PC-3 (cell line): ENCODE measurements at places on chromosomes 7 and 10. TPM values are rescaled to one million over a fixed set of nuclear protein-coding genes. Genes with fewer than 3 reads are reported as not detected.
A peak's percentile ranks its signal among the peaks of the same experiment; 100 is the strongest.

GBF1 gene
- total RNA-seq, result 25.2 and 31.3 TPM in 2 replicates

EXOC6 gene
- total RNA-seq, result 5.5 and 5.7 TPM in 2 replicates

PLEKHS1 gene
- total RNA-seq, result not detected in 2 replicates

EN2 gene
- 2.3 and 2.4 TPM in 2 replicates for total RNA-seq

CDNF gene
- total RNA-seq, result 1.2 TPM in 1 of 2 replicates, not detected in the other

IFRD1 gene
- total RNA-seq, result 72.6 and 73.4 TPM in 2 replicates

OGDHL gene
- total RNA-seq, result 2.0 and 2.6 TPM in 2 replicates

TUBB8 gene
- not detected in 2 replicates for total RNA-seq

PCLO gene
- 3.5 and 7.5 TPM in 2 replicates for total RNA-seq

DNA sequence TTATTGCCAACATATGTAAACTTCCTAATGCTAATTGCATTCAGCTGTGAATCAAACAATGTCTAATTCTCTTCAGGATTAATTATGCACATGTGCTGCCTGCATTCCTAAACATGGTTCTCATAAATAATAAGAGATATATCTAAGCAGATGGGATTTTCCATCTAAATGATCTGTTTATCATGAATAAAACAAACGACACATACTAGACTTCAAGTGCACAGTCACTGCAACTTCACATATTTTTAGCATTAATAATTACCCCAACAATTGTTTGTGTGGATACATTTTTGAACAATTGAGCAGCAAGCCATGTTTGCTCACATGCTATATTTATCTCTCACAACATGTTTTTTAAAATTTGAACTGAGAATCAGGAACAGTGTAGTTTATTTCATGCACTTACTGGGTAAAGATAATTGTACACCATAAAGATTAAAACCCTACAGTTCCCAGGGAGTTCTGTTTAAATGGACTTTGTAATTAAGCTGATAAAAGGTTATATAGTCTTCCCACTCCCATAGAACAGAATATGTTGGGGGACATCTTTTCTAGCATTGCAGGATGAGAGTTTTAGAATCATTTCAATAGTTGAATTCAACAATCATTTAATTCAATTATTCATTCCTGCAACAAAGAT lies 378.5 kb downstream of the MDFIC start:
- DNase-seq, result peak; percentile 29

- no peak for DNase-seq
These were observed 7.1 kb downstream of the GATA3 start for GRCh38 chr10:8061274-8062211.

GRCh38 chr7:111834367-111834766 lies 272.1 kb upstream of the IMMP2L start:
- DNase-seq, result no peak

DNA sequence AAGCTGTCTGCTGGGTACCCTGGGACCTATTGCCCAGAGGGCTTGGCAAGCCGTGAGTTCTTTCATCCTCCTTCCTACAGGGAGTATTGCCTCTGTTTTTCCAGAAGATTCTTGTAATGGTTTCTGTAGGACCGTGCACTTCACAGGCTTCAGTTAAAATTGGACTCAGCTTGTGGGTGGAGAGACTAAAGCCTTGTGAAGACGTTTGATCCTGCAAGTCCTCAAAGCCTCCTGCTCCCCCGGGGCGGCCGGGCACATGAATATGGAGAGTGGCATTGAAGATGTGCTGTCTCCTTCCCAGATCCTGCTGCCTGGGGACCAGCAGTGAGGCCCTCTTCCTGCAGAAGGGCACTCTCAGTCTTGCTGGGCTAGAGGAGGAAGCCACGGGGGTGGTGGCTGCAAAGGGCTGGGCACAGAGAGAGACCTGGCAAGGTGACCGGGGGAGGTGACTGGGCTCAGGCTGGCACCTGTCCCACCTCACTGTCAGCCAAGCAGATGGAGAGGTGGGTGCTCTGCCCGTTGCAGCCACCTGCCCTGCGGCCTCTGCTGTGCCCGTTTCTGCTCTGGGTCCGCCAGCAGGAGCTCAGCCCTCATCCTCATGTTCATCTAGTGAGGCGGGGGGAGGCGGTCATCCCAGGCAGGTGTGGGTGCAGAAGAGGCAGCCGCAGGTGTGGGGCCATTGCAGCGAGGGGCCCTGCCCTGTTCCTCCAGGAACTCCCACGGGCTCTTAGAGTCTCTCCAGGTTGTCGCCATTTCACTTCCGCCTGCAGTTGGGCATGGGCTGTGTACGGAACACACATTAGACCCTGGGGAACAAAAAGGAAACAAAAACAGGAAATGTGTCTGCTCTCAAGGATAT lies 55.7 kb downstream of the TMEM209 start:
- DNase-seq, result no peak

- DNase-seq, result no peak
These were observed 58.9 kb downstream of the MICALL2 start for GRCh38 chr7:1400371-1400770.

DNA sequence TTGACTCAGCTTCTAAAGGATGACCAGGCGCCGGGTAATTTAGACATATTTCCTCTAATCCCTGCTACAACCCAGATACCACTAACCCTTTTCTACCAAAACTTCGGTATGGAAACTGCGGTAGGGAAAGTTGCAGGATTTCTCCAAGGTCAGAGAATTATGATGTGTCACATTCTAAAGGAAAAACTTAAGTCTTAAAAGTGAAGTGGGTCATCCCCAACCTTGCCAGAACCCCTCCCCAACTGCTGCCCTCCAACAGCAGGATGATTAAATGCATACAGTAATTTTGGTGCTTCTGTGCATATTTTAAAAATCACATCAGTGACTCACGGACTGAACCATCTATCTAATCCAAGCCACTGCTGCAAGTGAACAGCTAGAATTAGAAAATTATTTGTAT lies 52.7 kb downstream of the GRB10 start:
- no peak for DNase-seq

DNA sequence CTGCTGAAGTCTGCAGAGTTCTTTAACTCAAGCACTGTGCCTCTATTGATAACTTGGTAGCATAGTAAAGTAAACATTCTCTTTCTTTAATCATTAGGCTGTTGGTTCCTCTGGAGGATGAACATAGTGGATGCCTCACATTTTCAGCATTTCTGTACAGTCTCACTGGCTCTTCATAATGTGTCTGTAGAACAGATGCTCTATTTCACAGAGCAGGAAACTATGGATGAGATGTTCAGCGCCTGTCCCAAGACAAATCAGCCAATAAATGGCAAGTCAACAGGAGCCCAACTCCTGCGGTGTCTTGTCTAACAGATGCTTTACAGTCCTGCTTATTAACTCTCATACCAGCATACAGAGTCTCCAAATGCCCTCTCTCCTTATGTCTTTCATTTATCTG lies 36.5 kb downstream of the NRBF2 start:
- no peak for DNase-seq

- no peak for DNase-seq
These were observed 324.3 kb downstream of the PTPRN2 start for GRCh38 chr7:158263110-158263963.

- DNase-seq, result no peak
These were observed 103.3 kb downstream of the CHRM2 start for GRCh38 chr7:136971776-136972175.

DNA sequence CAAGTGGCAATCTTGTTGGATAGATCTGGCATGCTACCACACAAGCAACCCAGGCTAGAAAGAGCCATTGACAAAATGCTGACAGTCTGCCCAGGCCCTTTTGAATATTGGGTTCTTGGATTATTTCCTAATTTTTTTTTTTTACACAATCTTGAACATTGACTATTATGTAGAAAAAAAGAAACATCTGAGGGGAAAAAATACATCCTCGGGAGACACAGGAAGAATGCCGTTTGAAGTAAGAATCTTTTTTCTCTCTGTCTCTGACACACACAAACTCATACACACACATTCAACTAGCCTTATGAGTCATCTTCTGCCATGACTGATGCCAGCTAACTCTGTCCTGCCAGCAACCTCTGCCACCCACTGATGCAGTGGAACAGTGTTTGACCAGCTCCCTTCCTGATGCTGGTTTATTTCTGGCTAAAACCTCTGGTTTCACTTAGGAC lies 47.2 kb downstream of the SORBS1 start:
- DNase-seq, result peak; percentile 79

DNA sequence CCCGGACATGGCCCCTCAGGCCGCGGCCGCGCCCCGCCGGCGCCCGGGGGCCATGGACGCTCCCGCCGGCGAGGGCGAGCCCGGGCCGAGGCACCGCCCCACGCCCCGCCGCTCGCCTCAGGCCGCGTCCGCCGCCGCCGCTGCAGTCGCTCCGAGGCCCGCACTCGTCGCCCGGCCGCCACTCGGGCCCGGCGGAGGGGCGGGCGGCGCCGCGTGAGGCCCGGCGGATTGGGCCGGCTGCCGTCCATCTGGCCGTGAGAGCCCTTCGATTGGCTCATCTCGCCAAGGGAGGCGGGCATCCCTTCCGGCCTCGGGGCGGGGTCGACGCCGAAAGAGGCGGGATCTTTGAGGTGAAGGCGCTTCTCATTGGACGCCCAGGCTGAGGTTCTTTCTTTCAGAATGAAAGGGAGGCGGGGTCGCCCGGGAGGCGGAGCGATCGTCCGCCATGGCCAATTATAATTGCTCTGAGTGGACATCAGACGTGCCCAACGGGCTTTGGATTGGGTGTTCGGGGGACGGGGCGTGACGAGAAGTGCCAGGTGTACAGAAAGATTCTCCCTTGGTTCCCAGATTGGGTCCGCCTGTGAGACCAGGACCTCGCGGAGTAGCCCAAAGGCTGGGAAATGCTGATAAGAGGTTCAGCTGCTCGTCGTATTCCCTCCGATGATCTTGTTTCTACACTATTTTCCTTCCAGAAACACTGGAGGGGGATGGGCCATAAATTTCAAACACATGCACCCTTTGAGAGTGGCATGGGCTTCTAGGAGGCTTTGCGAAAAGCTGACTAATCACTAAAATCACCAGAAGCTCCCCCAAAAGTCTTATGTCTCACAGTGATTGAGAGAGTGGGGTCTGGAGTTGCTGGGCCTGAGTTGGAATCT lies at the start of gene GNA12:
TSS of gene GNA12 (minus strand) at position 156 of the 881 bp plus-strand sequence. CDS start at position 9, 147 bp downstream.
- peak; percentile 99 for DNase-seq

GRCh38 chr10:69239816-69240434 lies 19.8 kb downstream of the HKDC1 start:
- peak; percentile 42 for DNase-seq

GRCh38 chr7:47149971-47150370 lies 431.9 kb downstream of the TNS3 start:
- no peak for DNase-seq

GRCh38 chr7:22675917-22676343 lies 51.1 kb upstream of the IL6 start:
- no peak for DNase-seq

DNA sequence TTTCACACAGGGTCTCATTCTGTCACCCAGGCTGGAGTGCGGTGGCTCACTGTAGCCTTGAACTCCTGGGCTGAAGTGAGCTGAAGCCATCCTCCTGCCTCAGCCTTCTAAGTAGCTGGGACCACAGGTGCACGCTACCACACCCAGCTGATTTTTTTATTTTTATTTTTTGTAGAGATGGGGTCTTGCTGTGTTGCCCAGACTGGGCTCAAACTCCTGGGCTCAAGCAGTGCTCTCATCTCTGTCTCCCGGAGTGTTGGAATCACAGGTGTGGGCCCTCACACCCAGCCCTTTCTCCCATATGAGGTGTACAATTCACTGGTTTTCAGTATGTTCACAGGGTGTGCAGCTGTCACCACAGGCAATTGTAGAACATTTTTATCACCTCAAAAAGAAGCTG lies 5.2 kb downstream of the INPP5A start:
- DNase-seq, result no peak

DNA sequence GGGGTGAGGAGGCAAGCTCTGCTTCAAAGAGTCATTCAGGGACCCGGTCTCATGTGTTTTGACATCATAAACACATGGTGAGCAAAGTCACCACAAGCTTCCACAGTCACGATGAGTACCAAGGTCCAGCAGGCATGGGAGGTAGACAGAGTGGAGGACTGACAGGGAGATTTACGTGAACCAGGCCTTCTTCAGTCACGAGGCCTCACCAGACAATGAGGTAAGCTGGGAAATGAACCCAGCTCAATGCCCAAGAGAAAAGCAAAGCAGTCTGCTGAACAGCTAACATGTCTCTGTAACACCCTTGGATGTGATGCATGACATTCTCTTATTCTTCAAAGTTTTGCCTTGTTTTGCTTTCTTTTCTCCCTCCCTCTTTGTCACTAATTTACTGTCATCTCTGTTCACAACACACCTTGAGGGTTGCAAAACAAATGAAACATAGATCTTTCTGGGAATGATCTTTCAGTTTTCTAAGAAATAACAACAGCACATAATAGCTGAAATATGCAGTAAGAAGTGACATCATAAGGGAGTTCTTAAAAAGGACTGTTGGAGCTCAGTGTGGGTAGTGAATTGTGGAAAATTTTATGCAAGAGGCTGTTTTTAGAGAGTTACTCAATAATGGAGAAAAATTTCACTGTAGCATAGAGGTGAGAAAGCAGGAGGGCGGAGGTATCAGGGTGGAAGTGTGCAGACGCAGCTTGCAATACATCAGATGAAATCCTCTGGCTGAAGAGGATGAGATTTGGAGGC lies 9.0 kb downstream of the PPP1R17 start:
- DNase-seq, result no peak

DNA sequence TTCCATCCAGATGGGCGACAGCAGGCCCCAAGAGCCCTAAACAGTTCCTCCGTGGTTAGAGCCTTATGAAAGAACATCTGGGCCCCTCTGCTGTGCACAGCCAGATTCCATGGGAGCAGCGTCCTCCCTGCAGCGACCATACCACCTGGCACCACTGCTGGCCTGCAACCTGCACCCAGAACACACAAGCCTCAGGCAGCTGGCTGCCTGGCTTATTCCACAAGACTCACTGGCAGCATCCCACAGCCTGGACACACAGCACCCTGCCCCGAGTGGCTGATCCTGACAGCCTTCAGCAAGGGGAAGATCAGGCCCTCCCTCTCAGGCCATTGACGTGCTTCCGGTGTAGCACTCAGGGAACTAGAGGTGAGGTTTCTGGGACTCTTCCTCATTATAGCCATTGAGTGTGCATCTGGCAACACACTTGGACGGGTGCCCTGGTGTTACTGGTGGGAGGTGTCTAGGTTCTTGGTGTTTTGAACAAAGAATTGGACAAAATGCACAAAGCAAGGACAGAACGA lies 33.7 kb upstream of the ERCC6 start:
- DNase-seq, result no peak

- DNase-seq, result no peak
These were observed 37.2 kb upstream of the TARP start for GRCh38 chr7:38310591-38311101.

DNA sequence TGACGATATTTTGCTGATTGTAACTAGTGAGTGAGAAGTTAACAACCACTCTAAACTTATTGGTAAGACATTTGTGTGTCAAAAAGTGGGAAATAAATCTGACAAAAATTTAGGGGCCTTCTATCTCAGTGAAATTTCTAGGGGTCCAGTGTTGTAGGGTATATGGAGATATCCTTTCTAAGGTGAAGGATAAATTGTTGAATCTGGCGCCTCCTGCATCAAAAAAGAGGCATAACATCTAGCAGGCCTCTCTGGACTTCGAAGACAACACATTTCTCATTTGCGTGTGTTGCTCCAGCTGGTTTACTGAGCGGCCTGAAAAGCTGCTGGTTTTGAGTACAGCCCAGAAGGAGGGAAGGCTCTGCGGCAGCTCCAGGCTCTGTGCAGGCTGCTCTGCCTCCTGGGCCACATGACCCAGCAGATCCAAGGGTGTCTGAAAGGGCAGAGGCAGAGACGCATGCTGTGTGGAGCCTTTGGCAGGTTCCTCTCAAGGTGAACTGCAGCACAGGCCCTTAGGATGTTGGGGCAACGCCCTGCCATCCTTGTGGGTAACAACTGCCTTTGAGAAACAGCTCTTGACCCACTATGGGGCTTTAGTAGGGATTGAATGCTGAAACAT lies 72.4 kb downstream of the LMBR1 start:
- DNase-seq, result no peak
